Bronchial epithelial cell (primary cell): ENCODE measurements at places on chromosomes 1 and 21. TPM values are rescaled to one million over a fixed set of nuclear protein-coding genes. Genes with fewer than 3 reads are reported as not detected.

HPCA gene
- not detected in 2 replicates for total RNA-seq

NUDT4B gene
- 2.6 and 13.6 TPM in 2 replicates for total RNA-seq

GREM2 gene
- not detected in 2 replicates for total RNA-seq

LCE2A gene
- not detected in 2 replicates for total RNA-seq

DNA sequence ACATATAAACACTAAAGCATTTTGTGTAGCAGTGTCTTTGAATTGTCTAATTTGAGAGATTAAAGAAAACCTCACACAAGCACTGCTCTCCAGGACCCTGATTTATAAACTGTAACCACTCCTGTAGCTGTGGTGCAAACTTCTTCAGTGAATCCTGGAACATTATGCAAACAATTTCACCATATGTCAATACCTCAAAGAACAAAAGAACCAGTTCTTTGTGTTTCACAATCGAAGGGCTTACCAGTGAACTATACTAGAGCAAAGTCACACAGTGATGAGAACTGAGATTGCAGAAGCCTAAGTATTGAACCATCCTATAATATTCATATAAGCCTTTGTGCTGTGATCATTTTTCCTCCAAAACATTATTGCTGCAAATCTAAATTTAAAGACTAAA is 21.5 kb downstream of the DPH5 start:
- DNase-seq: peak; percentile 85

DNA sequence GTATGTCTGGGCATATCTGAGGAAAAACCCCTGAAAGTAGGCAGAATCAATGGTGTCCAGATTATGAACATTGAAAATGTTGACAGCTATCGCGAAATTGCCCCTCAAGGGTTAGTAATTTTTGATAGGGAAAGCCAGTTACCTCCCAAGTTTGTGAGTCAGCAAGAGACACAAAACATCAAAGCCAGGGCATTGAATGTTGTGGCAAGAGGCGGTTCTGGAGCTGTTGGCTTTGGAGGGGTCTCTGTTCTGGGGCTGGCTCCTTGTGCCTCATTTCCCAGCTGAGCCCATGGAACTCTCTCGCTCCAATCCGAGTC is 10.6 kb upstream of the S100A11 start:
- no peak for DNase-seq

GRCh38 chr1:196306421-196306820 is 301.8 kb downstream of the KCNT2 start:
- DNase-seq: peak; percentile 53

DNA sequence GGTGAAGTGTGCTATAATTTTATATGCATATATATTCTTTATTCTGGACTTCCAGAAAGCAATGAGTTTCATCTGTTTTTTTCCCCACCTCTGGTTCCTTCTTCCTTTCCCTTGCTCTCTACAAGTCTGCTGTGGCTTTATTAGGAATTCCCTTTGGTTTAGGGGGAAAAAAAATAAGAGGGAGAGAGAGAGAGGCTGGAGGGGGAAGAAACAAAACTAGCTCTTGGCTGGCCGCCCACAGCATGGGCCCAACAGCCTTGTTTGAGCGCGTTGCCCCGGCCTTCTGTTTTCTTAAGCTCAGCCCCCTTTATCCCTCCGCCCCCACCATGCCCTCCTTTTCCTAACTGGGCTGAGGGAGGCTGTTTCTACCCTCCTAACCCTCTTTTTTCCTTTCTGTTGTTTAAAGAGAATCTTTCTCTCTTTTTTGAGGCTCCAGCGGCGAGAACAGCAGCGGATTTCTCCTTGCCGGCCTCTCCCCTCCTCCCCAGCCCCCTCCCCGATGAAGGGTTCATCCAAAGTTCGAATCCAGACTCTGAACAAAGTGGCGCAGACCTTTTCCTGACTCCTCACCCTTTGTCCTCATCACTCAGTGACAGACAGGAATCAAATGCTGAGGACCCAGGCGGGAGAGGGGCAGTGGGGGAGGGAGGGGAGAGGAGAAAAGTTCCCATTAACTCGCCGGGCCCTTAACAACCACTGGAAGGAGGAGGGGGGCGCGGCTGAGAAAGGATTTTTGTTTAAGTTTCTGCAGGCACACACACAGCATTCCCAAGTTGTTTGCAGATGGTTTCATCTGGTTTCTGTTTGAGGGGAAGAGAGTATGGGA is 29.7 kb downstream of the PBX1 start:
- no peak for DNase-seq

- DNase-seq: peak; percentile 51
These were observed 659.9 kb upstream of the RGS18 start for GRCh38 chr1:191498318-191498717.

DNA sequence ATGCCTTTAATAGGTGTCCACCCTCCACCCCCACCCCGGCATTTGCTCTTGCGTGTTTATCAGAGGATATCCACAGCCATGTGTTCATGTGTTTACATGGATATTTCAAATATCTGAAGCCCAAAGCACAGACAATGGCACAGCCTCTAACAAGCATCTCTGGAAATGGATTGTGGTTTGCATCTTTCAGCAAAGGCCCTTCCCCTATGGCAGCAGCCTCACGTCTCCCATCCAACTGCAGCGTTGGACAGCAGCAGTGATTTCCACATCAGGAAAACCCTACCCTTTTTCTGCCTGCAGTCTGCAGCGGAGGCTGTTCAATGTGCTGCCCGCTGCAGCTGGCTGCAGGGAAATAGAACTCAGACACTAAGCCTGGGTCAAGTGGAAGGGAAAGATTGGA is 1.6 kb downstream of the RASSF5 start:
- DNase-seq: no peak
